ENCODE measurements at places on chromosomes 11 and 22.
A peak's percentile ranks its signal among the peaks of the same experiment; 100 is the strongest.

DNA sequence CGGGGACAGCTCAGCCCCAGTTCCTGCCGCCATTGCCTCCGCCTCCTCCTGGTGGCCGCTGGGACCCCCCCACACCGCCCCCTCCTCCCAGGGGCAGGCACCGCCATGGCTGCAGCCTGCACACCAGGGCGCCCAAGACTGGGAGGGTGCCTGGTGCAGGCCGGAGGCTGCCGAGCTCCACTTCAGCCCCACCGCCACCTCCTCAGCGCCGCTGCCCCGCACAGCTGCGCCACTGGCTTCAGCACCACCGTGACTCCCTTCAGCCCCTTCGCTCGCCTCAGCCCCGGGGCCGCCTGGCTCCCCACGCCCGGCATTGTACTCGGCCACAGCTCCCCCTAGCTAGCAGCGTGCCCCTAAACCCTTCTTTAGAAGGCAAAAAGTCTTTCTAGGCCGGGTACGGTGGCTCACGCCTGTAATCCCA is 131.1 kb downstream of the CRYBB2 start:
- DNase-seq = no peak

GRCh38 chr11:117600234-117600783 is 196.7 kb downstream of the DSCAML1 start:
- DNase-seq = no peak

- DNase-seq = no peak
These were observed 48.8 kb upstream of the ANO1 start for GRCh38 chr11:70029115-70029860.

GRCh38 chr11:62461740-62462507 is 43.1 kb downstream of the SCGB1A1 start:
- no peak for DNase-seq

GRCh38 chr11:79486242-79486984 is 45.6 kb upstream of the TENM4 start:
- no peak for DNase-seq

GRCh38 chr11:123188508-123189165 is 6.4 kb downstream of the CLMP start:
- DNase-seq = no peak

DNA sequence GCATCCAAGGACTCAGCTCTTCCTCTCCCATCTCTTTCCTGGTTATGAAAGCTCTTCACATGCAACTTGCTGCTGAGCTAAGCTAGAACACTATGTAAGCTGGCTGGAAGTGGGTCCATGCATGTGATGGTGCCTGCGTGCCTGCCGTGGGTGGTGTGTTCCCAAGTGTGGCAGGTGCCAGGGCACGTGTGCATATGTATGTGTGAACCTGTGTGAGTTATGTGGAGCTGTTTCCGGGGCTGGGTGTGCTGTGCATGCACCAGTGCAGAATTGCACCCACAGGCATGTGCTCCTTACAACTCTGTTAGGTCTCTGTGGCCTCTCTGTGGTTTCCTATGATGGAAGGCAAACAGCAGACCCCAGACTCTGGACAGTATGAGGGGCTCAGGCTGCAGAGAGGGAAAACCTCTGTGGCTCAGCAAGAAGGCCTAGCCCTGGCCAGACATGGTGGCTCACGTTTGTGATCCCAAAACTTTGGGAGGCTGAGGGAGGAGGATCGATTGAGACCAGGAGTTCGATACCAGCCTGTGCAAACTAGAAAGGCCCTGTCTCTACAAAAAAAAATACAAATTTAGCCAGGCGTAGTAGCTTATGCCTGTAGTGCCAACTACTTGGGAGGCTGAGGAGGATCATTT is 4.1 kb upstream of the P2RY6 start:
- no peak for DNase-seq

GRCh38 chr22:25956801-25957200 is 212.5 kb upstream of the SEZ6L start:
- no peak for DNase-seq

DNA sequence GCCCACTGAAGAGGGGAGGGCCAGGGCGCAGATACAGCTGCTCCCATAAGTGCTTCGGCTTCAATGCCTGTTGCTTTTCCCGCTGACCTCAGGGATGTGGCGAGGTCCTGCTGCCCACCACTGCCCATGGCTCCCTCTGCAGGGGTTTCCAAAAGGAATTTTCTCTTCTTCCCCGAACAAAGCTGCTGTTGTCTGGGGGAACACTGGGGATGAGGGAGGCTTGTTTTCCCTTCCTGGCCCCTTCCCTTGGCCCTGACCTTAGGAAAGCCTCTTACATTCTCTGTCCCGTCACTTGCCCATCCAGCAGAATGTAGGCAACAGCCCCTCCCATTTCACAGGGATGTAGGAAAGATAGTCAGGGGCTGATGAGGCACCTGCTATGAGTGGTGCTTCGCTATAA is 34.8 kb downstream of the CD82 start:
- no peak for DNase-seq

- peak; percentile 50 for DNase-seq
These were observed 1.4 kb upstream of the TNNI2 start for GRCh38 chr11:1837171-1838076.

GRCh38 chr11:104462341-104462740 is 298.4 kb upstream of the PDGFD start:
- no peak for DNase-seq

- DNase-seq = peak; percentile 83
These were observed 284.0 kb downstream of the KIRREL3 start for GRCh38 chr11:126716456-126717083.

GRCh38 chr22:36935313-36935610 is 21.8 kb downstream of the CSF2RB start:
- no peak for DNase-seq

DNA sequence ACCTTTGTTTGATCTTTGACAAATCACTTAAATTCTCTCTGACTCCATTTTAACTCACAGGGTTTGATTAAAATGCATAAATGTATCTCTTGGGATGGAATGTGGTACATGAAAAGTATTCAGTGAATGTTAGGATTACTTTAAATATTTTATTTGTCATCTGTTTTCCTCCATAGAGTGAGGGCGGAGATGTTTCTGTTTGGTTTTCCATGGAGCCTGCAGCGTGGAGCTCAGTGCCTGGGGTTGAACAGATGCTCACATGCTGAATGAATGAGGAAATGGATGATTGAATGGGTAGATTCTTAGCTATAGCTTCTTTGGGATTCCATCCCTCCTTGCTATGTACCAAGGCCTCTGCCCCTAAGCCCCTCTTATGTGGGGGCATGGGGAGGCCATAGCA is 10.0 kb downstream of the TSPAN18 start:
- no peak for DNase-seq

GRCh38 chr11:46429717-46430116 is 38.1 kb upstream of the CHRM4 start:
- no peak for DNase-seq

- DNase-seq = no peak
These were observed 66.8 kb downstream of the PRR5L start for GRCh38 chr11:36362902-36363301.

- DNase-seq = no peak
These were observed 13.0 kb upstream of the EIF3D start for GRCh38 chr22:36541831-36542411.

- DNase-seq = no peak
These were observed at the start of gene MB for GRCh38 chr22:35617137-35617755. Gene MB (minus strand): TSS chr22:35617329. CDS start chr22:35617257, 72 bp downstream.

DNA sequence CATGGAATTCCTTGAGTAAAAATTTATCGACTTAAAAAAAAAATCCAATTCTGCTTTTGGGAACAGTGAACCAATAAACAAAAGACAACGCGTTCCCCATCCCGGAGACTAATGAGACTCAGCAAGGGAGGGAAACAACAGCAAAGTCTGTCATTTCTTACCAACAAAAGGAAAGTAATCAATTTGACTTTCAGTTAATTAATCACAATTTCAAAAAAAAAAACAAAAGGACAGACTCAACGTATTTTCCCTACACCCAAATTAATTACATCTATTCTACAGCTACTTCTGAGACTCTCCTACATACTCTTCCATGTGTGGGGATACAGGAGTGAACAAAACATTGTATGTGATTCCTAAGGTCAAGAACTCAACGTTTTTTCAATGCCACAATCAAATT is 1.9 kb downstream of the RDX start:
- DNase-seq = no peak

- DNase-seq = no peak
These were observed 28.8 kb downstream of the DKK3 start for GRCh38 chr11:11979488-11980117.

DNA sequence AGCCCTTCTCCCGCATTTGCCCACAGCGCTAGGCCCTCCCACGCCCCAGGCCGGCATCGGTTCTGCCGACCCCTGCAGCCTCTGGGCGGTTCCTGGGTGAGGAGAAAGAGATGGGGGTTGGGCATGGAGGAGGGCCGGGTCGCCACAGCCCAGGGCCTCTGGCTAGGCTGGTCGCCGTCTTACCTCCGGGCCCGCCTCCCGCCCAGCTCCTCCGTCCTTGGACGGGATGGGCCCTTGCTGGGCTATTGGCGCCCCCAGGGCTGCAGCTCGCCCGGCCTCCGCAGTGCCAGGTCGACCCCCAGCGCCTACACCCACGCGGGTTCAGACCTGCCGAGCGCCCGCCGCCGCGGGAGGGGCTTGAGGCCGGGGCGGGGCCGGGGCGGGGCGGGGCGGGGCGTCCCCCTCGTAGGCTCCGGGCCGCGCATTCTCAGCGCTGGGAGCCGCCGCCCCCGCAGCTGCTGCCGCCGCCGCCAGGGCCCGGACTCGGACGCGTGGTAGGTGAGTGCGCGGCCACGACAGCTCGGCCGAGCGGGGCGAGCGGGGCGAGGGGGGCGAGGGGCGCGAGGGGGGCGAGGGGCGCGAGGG is at the start of gene CD151:
Gene CD151, plus strand, starts transcription at position 424 of the 585 bp plus-strand sequence. CDS start 3,118 bp downstream, outside the sequence.
- DNase-seq = peak; percentile 83

DNA sequence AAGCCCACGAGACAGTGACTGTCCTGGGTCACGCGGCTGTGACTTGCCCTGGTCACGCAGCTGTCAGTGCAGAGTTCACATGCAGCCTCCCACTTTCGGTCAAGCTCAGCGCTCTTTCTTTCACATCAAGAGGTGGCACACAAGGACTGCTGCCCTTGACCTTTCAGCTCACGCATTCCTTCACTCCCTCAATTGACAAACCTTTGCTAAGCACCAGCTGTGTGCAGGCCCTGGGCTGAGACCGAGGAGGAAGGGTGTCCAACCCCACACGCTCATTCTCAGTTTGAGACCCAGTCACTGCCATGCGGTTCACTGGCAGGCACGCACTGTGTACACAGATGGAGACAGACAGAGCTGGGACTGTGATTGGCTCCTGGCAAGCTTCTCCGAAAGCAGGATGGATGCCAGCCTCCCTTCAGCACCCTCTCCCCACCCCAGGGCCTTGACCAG is 70.3 kb downstream of the SCUBE1 start:
- no peak for DNase-seq

- DNase-seq = peak; percentile 48
These were observed 278 bp downstream of the MMP26 start for GRCh38 chr11:4704790-4705334.

- no peak for DNase-seq
These were observed 41.8 kb downstream of the SLN start for GRCh38 chr11:107669893-107670601.

DNA sequence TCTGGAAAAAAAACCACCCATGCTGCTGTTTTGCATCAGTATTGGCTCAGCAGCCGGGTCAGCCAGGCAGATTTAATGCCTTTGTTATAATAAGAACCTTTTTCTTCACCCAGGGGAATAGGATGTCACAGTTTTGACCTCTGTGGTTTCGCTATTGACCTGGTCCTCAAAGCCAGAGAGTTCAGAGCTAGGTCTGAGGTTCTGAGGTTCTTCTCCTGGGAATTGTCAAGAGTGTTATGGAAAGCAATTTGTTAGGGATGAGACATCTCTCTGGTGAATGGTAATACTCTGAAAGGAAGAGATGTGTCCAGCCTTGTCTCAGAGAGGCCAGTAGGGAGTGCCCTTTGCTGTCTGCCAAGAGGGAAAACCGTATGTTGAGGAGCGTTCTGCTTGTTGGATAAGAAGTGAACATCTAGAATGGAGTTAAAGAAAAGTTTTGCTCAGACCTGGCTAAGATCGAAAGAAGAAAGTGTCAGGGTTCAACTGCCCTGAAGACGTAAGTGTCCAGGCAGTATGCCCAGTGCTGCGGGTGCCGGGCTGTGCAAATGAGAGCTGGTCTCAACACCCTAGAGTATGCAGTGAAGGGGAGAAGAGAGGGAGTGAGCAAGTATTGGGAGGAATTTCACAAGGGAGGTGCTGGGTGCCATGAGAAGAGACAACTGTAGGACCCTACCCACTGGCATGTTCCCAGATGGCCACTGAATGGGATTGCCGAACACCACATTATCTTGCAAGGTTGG is 150.9 kb upstream of the TTC12 start:
- no peak for DNase-seq

- no peak for DNase-seq
These were observed 35.3 kb upstream of the NECTIN1 start for GRCh38 chr11:119764108-119764868.

GRCh38 chr22:28983788-28984441 is 77.7 kb downstream of the C22orf31 start:
- DNase-seq = no peak

GRCh38 chr11:68912254-68912653 is 8.6 kb downstream of the IGHMBP2 start:
- no peak for DNase-seq

DNA sequence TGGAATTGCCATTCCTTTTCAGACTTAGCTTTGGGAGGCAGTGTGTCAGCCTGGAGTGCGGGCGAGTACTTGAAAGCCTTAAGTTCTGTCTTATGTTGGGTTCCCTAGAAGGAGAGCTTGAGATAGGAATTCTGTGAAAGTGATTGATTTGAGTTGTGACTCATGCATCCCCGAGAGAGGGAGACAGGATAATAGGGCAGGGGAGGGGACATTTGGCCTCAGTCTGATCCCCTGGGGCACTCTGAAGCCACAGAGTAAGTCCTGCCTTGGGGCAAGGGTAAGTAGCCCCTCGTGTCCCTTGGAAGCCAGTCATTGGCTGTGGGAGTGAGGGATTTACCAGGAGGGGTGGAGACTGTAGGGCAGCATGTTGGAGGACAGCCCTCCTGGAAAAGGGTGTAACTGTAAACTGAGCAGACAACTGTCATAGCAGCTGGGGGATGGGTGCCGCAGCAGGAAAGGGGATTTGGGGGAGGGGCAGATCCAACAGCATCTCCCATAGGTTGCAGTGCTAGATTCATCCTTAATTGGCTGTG is 44.0 kb downstream of the KIAA1671 start:
- DNase-seq = peak; percentile 73

DNA sequence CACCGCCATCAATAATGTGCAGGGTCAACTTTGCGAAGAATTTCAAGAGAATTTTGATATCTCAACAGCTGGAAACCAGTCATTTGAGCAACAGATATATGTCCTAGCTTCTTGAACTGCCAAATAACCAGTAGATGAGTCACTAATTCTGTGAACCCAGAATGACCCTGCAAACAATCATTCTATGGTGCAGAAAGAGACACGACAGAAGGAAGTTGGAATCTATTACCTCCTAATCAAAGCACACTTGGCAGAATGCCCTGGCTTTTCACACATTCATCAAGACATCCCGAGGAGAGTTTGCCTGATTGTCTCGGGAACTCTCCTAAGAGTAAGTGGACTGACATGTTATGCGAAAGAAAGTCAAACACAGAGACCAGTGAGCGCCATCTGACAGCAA is 621.1 kb downstream of the OPCML start:
- no peak for DNase-seq

Measured in H1 (cell line).